ENCODE measurements at places on chromosomes 12 and 14.

DNA sequence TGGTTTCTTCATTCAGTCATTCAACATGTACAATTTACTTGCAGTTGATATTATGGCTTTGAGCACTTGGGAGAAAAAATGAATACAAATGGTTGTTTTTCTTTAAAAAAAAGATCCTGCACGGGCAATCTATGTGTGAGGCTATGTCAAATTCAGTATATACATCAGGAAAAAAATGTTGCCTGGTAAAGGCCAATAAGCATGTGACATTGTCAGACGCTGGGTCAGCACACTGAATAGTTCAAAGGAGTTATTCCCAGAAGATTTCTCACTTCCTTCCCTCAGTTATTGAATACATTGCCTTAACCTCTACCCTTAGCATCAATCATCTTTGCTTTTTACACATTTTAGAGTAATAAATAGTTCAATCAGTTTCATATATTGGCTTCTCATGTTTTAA lies 319.2 kb downstream of the NUAK1 start:
- DNase-seq, result no peak

- no peak for DNase-seq
These were observed 90.0 kb downstream of the FBXL14 start for GRCh38 chr12:1504304-1504894.

- DNase-seq, result no peak
These were observed 12.5 kb upstream of the AJUBA start for GRCh38 chr14:22994762-22995275.

DNA sequence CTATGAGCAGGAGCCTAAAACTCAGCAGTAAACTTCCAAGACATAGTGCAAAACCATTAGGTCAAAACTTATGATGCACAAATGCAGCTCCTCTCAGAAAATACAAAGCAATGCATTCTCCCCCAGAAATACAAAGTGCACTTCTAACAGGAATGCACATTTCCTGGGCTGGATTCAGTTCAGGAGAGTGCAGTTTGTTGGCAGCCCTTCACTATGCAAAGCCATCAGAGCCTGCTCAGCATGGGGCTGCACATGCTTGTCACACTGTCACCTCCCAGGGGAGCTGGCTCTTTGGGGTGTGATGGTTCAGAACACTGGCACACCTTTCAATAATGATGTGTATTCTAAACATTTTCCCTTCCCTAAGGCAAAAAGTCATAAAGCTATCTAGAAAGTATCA lies 110.4 kb downstream of the KCNK10 start:
- DNase-seq, result no peak

DNA sequence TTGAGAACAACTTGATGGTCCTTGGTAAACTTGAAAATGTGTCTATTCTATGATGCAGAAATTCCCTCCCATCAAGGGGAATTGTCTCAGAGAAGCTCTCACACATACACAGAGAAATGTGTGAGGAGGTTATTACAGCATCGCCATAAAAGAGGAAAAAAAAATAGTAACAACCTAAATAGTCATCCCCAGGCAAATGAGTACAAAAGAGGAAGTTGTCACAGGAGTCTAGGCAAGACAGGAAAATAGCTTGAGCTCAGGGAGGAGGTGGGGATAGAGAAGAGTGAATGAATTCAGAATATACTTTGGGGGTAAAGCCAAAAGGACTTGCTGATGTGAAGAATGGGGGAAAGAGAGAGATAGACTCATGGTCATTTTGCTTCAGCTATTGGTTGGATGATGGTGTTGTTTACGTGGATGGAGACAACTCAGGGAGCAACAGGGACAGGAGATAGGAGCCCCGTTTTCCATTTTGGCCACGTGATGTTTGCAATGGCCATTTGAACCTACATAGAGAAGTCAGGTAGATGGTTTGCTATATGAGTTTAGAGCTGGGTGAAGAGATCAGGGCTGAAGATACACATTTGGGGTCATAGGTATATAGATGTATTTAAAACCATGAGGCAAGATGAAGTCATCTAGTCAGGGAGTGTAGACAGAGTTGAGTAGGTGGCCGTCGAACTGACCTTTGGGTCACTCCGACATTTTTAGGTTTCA lies 20.3 kb downstream of the LRRC74A start:
- DNase-seq, result no peak

GRCh38 chr12:15697201-15697600 lies 92.0 kb downstream of the EPS8 start:
- DNase-seq, result no peak

DNA sequence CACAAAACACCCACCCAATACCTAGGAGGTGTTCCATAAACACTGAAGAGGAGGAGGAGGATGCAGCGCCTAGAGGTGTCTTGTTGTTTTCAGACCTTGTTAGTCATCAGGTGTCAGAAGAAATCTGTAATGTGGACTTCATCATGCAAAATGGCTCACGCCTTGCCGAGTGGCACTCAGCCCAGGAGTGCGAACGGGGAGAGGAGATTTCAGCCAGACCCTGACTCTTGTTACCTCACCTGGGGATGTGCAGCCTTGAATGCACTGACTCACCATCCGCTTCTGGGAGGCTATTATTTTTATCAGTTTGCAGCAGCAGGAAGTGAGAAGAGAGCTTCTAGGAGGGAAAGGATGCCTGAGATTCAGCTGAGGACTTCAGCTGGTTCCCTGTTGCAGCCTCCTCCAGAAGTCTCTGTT lies 48.2 kb upstream of the PLXNC1 start:
- peak; percentile 9 for DNase-seq

GRCh38 chr14:38226366-38226765 lies 18.7 kb downstream of the SSTR1 start:
- DNase-seq, result no peak

DNA sequence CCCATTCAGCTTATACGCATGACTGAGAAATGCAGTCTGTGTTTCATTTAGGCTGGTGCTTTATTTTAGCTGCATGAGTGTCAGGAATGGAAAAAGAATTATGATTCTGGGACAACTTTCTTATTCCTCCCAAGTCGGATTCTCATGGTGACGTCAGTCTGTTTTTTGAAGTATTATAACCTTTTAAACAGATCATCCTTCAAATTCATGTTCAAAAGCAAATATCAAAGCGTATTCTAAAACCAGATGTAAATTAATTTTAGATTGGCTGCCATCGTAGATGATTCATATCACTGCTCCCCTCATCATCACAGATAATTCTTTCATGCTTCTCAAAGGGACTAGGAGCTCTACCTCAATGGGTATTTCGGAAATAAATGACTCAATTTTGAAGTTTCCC lies 15.0 kb downstream of the FNTB start:
- no peak for DNase-seq

- DNase-seq, result no peak
These were observed 127.4 kb upstream of the ARHGAP5 start for GRCh38 chr14:31949709-31950108.

DNA sequence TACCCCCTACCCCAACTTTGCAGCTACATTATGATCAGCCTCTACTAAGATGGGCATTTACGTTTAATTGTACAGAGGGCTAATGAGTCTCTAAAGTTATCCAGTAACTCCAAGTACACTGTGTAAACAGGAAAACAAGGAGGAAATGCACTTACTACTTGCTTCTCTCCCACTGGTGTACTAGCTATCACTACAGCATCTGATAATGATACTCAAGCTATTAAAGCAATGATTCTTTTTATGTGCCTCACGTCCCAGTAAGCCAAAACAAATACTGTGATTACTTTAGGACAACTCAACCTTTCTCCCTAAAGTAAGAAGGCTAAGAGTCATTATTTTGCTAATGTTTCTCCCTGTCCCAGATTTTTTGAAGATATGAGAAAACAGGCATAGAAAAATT lies 128.6 kb upstream of the CCDC175 start:
- no peak for DNase-seq

- DNase-seq, result no peak
These were observed 56.4 kb upstream of the USP44 start for GRCh38 chr12:95607642-95608041.

- no peak for DNase-seq
These were observed 75.3 kb downstream of the SRGAP1 start for GRCh38 chr12:63919756-63920155.

GRCh38 chr12:47947341-47947740 lies 16.1 kb upstream of the TMEM106C start:
- no peak for DNase-seq
